AG20443 (cell line): ENCODE measurements at places on chromosomes 12 and 14.
A peak's percentile ranks its signal among the peaks of the same experiment; 100 is the strongest.

DNA sequence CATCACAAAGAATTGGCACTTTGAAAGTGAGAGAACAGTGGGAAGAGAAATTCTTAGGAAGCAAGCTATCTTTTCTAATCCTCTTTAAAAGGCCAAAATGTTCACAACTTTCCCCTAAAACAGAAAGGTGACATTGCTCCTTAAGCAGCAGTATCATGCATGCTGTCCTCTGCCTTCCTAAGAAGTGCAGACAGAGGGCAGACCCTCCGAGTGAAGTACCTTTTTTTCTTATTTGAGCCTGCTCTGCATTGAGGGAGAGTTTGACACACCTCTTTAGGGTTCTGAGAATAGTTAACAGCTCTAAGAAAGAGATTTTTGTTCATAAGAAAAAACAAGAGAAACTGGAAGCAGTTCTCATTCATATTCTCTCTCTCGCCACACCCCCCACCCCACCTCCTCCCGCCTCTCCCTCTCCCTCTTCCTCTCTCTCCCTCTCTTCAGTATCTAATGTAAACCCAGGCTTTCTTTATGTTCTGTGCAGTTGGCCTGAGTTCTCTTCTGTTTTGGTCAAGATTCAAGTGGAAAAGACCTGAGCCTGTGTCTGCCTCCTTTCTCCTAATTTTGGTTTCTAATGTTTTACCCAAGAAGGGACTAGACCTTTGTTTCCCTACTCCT is 709.1 kb downstream of the DIO2 start:
- DNase-seq: no peak

GRCh38 chr14:59055439-59056045 is 132.9 kb upstream of the DAAM1 start:
- peak; percentile 76 for DNase-seq

DNA sequence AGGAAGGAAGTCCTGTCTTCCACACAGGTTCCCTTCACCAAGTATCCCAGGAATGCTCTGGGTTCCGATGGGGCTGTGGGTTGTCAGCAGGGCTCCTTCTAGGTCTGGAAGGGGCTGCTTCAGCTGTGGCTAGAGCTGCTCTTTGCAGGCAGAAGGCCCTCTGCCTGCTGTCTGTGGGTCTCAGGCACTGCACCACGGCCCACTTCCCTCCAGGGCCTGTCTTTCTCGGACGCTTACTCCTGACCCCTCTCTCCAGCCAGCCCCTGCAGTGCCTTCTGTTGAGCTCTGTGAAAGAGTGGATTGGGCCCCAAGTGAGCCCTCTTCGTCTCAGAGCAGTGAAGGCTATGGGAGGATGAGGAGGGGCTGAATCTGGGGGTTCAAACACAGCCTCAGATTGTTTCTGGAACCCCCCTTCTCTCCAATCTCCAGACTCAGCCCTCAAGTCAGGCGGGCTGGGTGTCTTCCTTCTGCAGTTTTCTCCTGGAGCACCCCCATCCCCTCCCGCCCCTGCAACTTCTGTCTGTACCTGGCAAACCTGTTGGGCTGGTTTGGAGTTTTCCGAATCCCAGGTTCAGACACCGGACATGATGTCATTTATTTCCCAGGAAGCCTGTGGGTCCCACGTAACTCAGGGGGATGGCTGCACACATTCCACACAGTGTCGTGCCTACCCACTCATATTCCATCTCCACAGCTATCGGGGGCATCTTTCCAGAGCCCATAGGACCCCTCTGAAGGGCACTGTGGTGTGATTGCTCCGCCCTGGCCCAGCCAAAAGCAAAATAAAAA is 24.9 kb upstream of the SPPL3 start:
- no peak for DNase-seq

GRCh38 chr12:49946086-49946485 is 4.5 kb upstream of the AQP2 start:
- no peak for DNase-seq

- DNase-seq: peak; percentile 45
These were observed 3.1 kb downstream of the LRFN5 start for GRCh38 chr14:41609704-41610183.

GRCh38 chr14:90446405-90446804 is 49.6 kb downstream of the CALM1 start:
- no peak for DNase-seq

DNA sequence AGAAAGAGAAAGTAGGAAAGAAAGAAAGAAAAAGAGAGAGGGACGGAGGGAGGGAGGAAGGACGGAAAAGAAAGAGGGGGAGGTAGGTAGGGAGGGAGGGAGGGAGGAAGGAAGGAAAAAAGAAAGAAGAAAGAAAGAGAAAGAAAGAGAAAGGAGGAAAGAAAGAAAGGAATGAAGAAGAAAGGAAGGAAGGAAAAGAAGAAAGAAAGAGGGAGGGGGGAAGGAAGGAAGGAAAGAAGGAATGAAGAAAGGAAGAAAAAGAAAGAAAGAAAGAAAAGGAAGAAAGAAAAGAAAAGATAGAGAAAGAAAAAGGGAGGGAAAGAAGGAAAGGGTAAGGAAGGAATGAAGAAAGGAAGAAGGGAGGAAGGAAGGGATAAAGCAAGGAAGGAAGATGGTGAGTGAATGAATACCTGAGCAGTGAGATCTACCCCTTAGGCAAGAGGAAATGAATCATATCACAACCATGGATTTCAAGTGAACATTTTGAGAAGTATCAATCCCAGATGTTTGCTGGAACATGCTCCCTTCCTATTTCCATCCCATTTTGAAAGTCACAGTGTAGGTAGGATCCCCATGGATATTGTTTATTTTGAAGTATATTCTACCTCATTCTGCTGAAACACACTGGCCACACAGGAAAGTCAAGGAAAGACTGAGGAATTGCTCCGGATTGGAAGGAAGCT is 639.4 kb upstream of the TBX3 start:
- peak; percentile 59 for DNase-seq

- DNase-seq: no peak
These were observed 52.8 kb upstream of the STXBP6 start for GRCh38 chr14:25102788-25103187.

GRCh38 chr14:56886471-56887062 is 76.3 kb upstream of the OTX2 start:
- no peak for DNase-seq

- DNase-seq: no peak
These were observed 165.5 kb downstream of the SLC5A8 start for GRCh38 chr12:101044512-101045059.

GRCh38 chr12:34404377-34405285 is 382.3 kb downstream of the ALG10 start:
- peak; percentile 1 for DNase-seq

DNA sequence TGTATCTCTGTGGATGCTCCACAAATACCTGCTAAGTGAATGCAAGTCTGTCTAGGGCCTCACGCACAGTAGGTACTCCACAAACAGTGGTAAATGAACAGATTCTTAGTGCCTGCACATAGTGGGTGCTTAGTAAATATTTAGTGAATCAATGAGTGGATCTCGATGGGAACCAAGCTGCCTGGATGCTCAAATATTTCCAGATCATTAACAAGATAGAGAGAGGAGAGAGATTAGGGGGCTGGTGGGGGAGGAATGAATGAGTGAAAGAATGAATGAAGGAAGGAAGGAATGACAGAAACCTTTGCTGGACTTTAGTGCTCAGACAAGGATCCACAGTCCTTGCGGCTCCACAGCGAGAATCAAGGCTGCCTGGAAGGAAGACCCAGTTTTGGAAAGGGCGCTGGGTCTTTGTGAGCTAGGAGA is 118.2 kb downstream of the SCARB1 start:
- DNase-seq: no peak

DNA sequence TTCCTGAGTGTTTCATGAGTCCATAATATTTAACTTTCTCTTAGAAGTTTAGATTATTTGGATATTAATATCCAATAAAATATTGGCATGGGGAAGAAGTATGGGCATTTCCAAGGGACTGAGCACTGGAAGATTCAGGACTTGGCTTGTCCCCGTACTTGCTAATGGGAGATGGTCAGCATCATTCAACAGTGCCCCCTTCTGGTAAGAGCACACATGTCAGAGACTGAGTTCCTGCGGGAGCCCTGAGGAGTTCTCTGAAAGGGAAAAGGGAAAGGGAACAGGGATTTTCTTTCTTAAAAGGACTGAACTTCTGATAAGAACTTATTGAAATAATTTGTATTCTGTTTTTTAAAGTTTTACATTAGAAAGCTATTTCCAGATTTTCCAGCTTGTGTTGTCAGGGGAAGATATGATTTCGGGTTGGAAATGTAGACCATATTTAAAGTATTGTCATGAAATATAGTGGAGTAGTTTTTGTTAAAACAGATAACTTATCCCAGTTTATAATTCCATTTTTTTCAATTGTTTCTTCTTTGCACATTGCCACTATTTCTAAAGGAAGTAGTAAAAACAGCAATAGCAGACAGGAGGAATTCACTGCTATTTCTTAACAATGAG is 59.8 kb upstream of the C12orf71 start:
- DNase-seq: peak; percentile 87

DNA sequence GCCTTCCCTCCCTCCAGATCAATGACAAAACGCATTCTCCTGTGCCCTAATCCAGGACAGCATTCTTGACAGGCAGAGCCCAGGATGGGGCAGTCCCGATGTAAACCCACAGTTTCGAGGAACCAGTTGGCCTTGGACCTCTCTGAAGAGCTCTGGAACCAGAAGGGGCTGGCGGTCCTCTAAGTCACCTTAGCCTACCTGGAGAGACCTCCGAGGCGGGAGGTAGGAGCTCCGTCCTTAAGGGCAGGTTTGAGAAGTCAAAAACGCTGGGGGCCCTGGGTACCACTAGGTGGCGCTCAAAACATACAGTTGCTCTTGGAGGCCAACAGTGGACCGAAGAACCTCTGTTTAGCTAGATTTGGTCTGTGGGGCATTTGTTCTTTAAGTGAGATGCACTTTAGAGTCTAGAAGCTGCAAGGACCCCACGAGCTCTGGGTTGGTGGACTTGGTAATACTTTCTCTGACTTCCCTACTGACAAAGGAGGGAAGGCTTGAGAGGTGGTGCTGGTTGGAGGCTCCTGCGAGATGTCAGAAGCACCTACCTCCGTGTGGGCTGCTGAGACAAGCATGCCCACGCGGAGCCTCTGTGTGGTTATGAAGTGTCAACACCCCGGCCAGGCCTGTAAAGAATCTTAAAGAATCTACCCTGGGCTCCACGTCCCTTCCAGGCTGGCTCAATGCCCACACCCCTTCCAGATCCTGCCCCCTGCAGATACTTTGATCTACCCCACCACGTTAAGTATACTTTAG is 74.8 kb upstream of the CHST11 start:
- DNase-seq: peak; percentile 86

- DNase-seq: no peak
These were observed 58.6 kb upstream of the MANSC4 start for GRCh38 chr12:27838543-27839185.

- no peak for DNase-seq
These were observed 58.7 kb downstream of the LRCOL1 start for GRCh38 chr12:132551641-132552031.

DNA sequence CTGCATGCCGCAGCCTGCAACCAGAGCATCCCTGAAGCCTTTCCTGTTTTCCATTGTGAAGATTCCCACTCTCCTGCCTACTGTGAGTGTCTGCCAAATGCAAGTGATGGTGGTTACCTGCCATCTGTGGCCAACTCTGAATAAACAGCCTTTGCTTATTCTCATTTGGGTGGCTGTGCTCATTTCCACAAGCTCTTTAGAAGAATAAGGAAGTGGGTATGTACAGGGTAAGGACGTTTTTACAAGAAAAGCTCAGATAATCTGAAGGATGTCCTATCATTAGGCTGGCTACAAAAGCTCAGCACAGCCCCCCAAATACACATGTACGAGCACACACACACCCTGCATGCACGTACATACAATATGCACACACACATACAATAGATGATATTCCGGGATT is 7.3 kb upstream of the RNASE1 start:
- no peak for DNase-seq

DNA sequence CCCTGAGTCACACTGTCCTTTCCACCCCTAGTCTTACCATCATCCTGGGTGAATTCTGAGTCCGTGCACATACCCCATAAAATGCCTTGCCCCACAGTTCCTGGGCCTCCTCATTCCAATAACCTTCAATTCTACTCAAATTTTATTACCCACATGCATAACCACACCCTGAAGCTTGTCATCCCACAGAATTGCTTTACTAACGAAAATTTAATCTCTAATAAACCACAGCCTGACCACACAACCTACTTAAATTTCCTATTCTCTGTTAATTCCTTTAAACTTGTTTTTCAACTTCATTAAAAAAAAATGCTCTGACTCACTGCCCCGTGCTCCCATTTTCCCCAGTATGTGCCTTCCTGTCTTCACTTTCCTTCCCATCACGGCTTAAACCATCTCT is 205.9 kb downstream of the PHLDA1 start:
- DNase-seq: peak; percentile 76

DNA sequence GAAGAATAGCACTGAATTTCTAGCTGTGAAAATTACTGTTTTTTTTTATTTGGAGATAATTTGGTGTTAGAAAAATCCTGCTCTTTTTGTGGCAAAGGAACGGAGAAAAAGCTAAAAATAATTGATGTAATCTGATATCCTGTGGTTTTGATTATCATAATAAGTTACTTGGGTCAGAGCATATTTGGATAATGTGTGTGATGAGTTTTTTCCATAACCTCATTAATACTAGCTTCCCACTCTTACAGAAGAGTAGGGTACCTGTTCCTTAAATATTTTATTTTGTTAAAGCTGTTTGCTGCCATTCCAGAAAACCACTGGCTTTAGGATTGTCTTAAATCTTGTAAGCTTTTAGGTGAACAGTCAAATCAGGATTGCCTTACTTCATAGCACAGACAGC is 4.7 kb downstream of the PSMC6 start:
- no peak for DNase-seq

- DNase-seq: no peak
These were observed 1202.3 kb downstream of the GALC start for GRCh38 chr14:86790408-86791364.

- no peak for DNase-seq
These were observed 56.6 kb upstream of the SRSF5 start for GRCh38 chr14:69710378-69710777.

DNA sequence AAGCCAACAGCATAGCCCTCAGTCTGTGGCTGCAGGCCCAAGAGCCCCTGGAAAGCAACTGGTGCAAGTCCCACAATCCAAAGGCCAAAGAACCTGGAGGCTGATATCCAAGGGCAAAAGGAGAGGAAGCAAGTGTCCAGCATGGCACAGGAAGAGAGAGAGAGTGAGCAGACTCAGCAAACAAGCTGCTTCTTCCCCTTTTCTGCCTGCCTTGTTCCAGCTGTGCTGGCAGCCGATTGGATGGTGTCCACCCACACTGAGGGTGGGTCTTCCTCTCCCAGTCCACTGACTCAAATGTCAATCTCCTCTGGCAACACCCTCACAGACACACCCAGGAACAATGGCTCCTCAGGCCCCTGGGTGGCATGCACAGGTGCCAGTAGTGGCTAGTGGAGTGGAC is 33.5 kb downstream of the SMCO2 start:
- no peak for DNase-seq
